ENCODE measurements at places on chromosomes 4 and X.

DNA sequence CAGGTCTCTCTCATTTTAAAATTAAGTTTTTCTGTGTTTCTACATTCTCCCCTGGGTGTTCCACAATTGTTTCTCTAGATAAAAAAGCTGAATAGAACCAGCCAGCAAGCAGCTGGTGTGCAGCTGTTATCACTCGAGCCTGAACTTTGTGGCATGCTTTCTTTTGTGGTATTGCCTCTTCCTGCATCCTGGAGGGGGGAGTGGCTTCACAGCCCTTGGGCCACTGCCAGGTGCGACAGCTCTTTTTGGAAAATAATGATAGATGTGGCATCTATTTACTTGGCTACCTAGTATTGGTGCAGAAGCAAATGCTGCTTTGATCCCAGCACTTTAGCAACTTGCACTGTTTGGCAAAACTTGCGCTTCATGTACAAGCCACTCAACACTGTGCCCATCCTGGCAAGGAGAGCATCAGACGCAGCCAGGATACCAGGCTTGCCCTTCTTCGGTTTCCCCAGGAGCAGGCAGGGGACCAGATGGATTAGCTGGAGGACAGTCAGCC lies 69.4 kb downstream of the HMGB2 start:
- no peak for DNase-seq

- no peak for DNase-seq
Measured at GRCh38 chr4:116020141-116020722, 906.8 kb upstream of the NDST4 start.

DNA sequence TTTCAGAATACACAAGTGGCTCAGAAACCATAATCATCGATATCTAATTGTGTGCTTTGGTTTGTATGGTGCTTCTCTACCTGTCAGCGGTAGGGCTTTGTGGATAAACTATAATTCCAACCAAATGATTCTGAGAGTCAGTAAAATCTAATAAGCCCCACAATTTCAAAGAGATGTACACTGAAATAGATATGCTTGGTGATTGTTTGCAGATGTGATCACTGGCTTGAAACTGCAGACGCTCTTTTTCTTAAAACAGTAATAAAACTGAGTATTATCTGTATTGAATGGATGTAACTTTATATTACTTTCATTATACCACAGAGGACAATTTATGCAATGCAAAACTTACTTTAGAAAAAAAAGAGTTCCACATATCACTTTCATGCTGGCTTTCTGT lies 198.8 kb upstream of the ANXA10 start:
- no peak for DNase-seq

- DNase-seq = no peak
Measured at GRCh38 chr4:3436798-3437581, 4.8 kb upstream of the HGFAC start.

DNA sequence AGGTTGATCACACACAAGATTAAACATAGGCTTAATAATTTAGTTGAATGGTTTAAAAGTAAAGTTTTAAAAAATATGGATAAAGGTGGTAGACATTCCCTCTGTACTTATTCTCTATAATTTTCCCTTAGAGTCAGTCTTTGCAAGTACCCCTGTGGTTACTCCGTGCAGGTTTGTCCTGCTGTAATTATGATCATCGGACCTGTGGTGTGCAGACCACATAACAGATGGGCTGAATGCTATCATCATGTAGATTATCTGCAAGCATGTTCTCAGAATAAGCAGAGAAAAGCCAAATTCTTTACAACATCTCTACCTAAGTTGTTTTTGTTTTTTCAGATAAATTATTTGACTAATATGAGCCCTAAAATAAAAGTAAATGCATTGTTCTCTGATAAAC lies 146.8 kb downstream of the FSTL5 start:
- no peak for DNase-seq
